Stimulated activated CD4-positive, alpha-beta T cell treated with anti-CD3 and anti-CD28 coated beads, Interleukin-1b, Interleukin-23, amount 100 ng/mL, for 48 hours (primary cell): ENCODE measurements at places on chromosomes 5 and 9.

GRCh38 chr9:131728961-131729360, 10.9 kb downstream of the RAPGEF1 start:
- peak; percentile 71 for DNase-seq

GRCh38 chr9:87309236-87309635, 188.4 kb upstream of the DAPK1 start:
- DNase-seq: no peak

- no peak for DNase-seq
Observed at GRCh38 chr5:89377767-89378455, 494.9 kb upstream of the MEF2C start.

GRCh38 chr5:110045158-110045557, 355.4 kb downstream of the MAN2A1 start:
- no peak for DNase-seq

DNA sequence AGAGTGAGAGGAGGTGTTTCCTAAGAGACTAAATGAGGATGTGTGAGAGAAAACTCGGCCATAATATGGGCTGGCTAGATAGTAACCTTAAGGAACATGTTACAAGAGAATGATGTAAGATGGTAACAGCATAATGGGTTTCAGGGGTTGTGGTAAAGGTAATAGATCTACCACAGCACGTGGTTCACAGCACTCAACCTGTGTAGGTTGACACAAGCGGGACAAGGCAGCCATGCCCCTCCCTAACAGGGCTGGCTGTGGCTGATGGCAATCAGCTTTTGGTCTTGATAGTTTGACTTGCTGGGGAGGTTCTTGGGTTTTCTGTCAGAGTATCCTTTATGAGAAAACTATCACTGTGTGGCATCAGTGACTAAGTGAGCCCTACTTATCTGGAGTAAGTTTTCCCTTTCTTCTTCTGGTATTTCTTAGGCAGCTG, 138.6 kb downstream of the TRIO start:
- DNase-seq: peak; percentile 13

- DNase-seq: no peak
Observed at GRCh38 chr9:119195521-119195920, 173.7 kb downstream of the BRINP1 start.

DNA sequence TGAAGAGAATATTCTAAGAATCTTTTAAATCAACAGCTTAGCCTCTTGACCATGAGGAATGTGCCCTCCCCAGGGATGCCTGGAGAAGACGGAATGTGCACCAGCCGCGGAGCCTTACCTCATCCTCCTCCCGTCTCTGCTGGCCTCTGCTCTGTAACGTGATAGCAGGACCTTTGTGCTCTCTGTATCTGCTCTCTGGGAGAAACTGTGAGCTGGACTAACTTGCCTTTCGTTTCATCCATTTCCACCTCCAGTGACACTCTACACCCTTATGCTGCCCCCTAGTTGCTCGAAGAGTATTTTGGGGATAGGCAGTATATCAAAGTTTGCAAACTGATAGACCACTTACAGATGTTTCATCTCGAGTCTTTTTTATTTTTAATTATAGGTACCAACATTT, 141.4 kb downstream of the NPR3 start:
- no peak for DNase-seq

GRCh38 chr5:142459209-142459608, 134.4 kb upstream of the SPRY4 start:
- DNase-seq: no peak

- no peak for DNase-seq
Observed at GRCh38 chr9:14340994-14341393, 27.1 kb upstream of the NFIB start.

DNA sequence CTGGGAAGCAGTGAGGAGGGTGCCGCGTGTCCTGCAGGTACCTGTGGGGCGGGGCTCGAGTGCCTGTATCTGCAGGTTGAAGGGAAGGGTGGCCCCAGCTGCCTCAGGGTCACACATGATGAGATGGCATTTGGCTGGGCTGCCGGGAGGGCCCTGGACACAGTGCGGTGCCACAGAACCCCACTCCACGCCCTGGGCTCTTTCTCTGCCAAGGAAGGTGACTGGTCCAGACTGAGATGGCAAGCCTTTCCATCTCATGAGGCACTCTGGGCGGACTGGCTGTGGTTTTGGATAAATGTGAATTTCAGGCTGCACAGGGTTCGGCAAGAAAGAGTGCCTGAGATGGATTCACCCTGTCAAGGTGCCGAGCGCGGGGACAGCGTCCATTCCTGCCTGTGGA, 69.4 kb downstream of the FGF18 start:
- DNase-seq: no peak

GRCh38 chr5:137122075-137122474, 377.1 kb downstream of the SPOCK1 start:
- no peak for DNase-seq

GRCh38 chr5:180084638-180085561, 13.3 kb upstream of the RNF130 start:
- DNase-seq: no peak

DNA sequence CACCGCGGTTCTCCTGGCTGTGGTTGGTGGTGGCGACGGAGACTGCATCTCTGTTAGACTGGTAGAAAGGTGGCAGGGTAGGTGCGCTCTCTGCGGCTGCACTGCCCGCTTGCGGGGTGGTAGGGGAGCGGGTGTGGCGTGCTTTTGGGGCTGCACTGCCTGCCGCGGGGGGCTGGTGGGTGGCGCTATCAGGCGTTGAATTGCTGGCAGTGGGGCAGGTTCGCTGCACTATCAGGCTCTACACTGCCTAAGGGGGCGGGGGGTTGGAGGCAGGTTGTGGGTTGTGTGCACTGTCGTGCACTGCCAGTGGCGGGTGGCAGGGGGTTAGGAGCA, 21.0 kb upstream of the TRIM52 start:
- DNase-seq: no peak

DNA sequence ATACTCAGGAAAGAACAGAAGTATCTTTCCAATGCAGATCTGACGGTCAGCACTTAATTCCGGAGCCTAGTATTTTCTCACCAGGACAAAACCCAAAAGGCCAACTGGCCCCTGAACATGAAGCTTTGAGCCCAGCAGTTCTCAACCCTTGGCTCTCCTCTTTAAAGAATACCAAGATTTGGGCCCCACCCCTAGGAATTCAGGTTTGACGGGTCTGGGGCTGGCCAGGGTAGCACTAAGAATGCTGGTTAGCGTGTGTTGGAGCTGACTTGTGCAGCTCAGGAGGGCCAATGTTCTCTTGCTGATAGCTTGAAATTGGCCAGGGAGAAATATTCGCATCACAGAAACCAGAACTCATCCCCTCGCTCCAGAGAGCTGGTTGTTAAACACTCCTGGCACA, 88.3 kb upstream of the PTCH1 start:
- no peak for DNase-seq

GRCh38 chr5:95086927-95087815, 197.7 kb downstream of the MCTP1 start:
- no peak for DNase-seq

GRCh38 chr5:168749391-168750100, 170.4 kb upstream of the PANK3 start:
- no peak for DNase-seq

DNA sequence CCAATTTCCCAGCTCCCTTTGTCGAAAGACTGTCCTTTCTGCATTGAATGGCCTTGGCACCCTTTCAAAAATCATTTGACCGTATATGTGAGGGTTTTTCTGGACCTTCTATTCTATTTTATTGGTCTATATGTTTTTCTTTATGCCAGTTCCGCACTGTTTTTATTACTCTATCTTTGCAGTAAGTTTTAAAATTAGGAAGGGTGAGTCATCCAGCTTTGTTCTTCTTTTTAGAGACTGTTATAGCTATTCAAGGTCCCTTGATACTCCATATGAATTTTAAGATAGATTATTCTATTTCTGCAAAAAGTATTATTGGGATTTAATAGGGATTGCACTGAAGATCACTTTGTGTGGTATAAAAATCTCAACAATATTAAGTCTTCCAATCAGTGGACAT, 44.2 kb upstream of the STARD4 start:
- DNase-seq: no peak

DNA sequence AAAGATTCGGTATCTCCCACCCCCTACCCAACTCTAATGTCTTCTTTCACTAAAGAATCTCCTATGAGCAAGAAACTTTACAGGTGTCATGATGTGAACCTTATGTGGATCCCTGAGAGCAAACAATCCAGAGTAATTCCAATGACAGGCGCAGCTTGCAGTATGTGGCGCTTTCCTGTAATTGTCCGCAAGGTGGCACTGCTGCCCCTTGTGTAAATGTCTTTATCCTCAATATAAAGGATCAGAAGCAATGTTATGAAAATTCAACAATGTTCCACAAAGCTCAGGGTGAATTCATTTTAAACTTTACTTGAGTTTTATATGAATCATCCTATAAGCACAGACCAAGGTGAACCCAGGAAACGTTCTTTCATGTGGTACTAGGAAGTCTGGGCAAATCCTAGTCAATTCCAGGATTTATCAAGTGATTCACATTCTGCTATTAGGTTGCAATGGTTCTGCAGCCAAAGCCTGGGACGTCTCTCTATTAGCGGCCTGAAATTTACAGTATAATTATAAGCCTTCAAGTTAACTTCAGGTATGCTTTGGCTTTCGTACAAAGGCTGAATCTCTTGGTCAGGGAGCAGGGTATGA, 113.7 kb downstream of the TRPM6 start:
- DNase-seq: peak; percentile 68

DNA sequence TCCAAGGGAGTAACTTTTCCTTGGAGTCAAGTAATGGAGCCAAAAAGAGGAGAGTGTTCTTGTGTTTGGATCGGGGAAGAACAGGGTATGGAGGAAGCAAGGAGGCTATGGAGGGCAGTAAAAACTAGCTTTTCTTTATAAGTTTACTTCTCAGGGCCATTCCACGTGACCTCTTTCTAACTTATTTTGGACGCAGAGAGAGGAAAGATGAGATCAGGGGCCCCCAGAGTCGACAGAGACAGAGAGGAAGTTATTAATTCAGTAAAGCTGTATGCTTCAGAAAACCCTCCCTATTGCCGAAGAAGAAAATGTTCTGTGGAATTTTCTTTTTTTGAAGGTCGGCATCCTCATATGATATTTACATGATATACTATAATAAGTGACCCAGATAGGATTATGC, 233.8 kb upstream of the MPDZ start:
- DNase-seq: no peak

DNA sequence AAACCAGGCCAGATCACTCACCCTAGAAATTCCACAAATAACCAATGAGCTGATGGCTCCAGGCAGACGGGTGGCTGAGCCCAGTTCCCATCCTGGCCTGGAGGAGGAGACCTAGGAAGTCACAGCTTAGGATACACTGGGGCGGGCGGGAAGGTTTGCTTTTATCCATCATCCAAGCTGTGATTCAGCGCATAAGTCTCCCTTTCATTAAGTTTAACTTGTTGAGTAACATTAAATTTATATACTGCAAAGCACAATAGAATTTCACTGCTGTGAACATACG, 55.7 kb downstream of the THBS4 start:
- no peak for DNase-seq

GRCh38 chr5:96814041-96814440, 6.3 kb upstream of the ERAP1 start:
- no peak for DNase-seq

DNA sequence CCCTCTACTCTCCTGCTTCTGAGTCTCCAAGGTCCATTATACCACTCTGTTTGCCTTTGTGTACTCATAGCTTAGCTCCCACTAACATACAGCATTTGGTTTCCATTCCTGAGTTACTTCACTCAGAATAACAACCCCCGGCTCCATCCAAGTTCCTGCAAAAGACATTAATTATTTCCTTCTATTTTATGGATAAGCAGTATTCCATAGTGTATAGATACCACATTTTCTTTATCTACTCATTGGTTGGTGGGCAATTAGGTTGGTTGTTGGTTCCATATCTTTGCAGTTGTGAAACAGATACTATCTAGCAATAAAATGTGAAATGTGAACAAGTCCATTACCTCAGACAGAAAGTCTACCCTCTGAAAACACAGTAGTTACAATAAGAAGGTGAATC, 110.3 kb downstream of the DOCK8 start:
- no peak for DNase-seq

DNA sequence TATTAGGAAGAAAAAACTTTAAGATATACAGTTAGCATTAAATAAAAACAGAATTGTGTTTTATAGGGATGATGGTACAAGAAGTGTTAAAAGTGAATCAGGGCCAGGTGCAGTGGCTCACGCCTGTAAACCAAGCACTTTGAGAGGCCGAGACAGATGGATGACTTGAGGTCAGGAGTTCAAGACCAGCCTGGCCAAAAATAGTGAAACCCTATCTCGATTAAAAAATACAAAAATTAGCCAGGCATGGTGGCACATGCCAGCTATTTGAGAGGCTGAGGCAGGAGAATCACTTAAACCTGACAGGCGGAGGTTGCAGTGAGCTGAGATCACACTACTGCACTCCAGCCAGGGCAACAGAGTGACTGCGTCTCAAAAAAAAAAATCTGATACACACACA, 282.9 kb upstream of the ATP10B start:
- no peak for DNase-seq

DNA sequence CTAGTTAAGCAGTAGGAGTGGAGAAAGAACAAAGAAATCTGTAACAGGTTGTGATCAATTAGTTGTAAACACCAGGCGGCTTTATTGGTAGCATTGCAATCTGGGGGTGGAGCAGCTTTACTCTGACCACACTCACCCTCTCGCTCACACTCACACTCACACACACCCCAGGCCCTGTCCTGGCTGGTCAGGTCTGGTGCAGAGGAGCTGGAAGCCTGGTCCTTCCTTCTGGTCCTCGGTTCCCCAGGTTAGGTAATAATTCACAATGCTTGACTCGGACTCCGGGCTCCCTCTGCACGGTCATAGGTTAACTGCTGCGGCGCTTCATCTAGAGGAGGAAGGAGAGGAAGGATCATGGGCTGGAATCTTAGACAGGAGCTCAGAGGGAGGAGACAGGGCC, 1.6 kb downstream of the CCL19 start:
- DNase-seq: no peak

DNA sequence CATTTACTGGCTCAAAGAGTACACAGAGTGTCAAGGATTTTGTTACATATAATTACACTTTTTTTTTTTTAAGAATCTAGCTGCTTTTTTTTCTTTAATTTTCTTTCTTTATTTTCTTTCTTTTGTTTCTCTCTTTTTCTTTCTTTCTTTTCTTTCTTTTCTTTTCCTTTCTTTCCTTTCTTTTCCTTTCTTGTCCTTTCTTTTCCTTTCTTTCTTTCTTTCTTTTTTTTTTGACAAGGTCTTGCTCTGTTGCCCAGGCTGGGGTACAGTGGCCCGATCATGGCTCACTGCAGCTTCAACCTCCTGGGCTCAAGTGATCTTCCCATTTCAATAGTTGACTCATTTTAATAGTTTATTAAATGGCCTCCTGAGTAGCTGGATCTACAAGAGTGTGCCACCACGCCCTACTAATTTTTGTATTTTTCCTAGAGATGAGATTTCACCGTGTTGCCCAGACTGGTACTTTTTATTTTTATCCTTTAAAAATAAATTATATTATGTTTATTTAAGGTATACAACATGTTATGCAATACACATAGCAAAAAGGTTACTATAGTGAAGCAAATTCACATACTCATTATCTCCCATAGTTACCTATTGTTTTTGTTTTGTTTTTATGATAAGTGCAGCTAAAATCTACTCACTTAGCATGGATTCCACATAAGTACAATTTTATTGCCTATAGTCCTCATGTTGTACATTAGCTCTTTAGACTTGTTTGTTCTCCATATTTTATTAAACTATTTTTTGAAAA, 381.5 kb upstream of the KLF4 start:
- DNase-seq: no peak

- DNase-seq: no peak
Observed at GRCh38 chr9:16656432-16657169, 213.9 kb downstream of the BNC2 start.

GRCh38 chr9:86217076-86217755, 42.2 kb downstream of the C9orf153 start:
- DNase-seq: no peak

- no peak for DNase-seq
Observed at GRCh38 chr5:151675611-151676313, 11.0 kb downstream of the SPARC start.
